ENCODE measurements at places on chromosomes 5 and 9. TPM values are rescaled to one million over a fixed set of nuclear protein-coding genes. Genes with fewer than 3 reads are reported as not detected.

Gene GNG10
- total RNA-seq, result 65.1 TPM

Gene PCDHAC2
- 2.9 TPM for total RNA-seq

Gene ANKS6
- total RNA-seq, result 19.7 TPM

Gene SLC6A19
- total RNA-seq, result 0.01 TPM

Gene GPR21
- not detected for total RNA-seq

Gene PCDHGB7
- total RNA-seq, result 0.05 TPM

Gene GALT
- total RNA-seq, result 20.8 TPM

Gene QRFP
- total RNA-seq, result not detected

Gene ACOT12
- total RNA-seq, result not detected

Gene FOXD4L5
- total RNA-seq, result not detected

Gene GMCL2
- total RNA-seq, result not detected

Gene CATSPER3
- 0.40 TPM for total RNA-seq

Gene FBP2
- not detected for total RNA-seq

Gene DMRT3
- total RNA-seq, result not detected

Gene IFNA13
- not detected for total RNA-seq

Gene MAMDC2
- total RNA-seq, result 0.29 TPM

Gene FOXE1
- 4.5 TPM for total RNA-seq

Gene FLT4
- 3.1 TPM for total RNA-seq

Gene CCDC69
- 1.7 TPM for total RNA-seq

Gene CDH6
- 0.09 TPM for total RNA-seq

Gene NKD2
- 18.5 TPM for total RNA-seq

Gene CDC20B
- total RNA-seq, result 0.07 TPM

Gene ASTN2
- total RNA-seq, result 4.3 TPM

Gene AJM1
- total RNA-seq, result 4.4 TPM

Gene MAP3K1
- total RNA-seq, result 1.7 TPM

Gene IL4
- total RNA-seq, result not detected

Gene GFI1B
- not detected for total RNA-seq

Gene NR2F1-AS1
- 4.1 TPM for total RNA-seq

Gene NFIB
- total RNA-seq, result 9.9 TPM

Gene LCP2
- total RNA-seq, result not detected

Gene EIF4E1B
- total RNA-seq, result not detected

Gene SMIM15
- total RNA-seq, result 67.4 TPM

Measured in A549 treated with CORT108297 at 1 μM for 4 hours (cell line).